ENCODE measurements at places on chromosomes 5 and 9.

DNA sequence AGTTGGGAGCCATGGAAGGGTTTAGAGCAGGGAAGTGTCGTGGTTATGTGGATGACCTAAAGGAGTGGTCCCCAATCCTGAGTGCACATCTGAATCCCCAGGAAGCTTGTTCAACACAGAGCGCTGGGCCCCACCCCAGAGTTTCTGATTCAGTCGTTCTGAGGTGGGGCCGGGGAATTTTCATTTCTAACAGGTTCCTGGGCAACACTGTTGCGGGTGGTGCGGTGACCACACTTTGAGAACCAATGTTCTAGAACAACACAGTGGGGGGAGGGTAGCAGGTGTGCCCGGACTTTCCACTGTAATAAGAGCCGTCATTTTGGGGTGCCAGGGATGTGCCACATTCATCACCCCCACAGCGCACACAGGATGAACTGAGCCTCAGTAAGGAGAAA lies 39.3 kb downstream of the DUSP1 start:
- DNase-seq = no peak

GRCh38 chr5:151492729-151493128 lies 45.3 kb downstream of the SLC36A1 start:
- no peak for DNase-seq

GRCh38 chr5:180395540-180396274 lies 42.6 kb upstream of the GFPT2 start:
- no peak for DNase-seq

GRCh38 chr9:18531136-18532065 lies 57.4 kb downstream of the ADAMTSL1 start:
- DNase-seq = no peak

- no peak for DNase-seq
Measured at GRCh38 chr9:93357649-93358048, 93.8 kb upstream of the FAM120A start.

- no peak for DNase-seq
Measured at GRCh38 chr5:84119252-84119651, 265.4 kb downstream of the EDIL3 start.

DNA sequence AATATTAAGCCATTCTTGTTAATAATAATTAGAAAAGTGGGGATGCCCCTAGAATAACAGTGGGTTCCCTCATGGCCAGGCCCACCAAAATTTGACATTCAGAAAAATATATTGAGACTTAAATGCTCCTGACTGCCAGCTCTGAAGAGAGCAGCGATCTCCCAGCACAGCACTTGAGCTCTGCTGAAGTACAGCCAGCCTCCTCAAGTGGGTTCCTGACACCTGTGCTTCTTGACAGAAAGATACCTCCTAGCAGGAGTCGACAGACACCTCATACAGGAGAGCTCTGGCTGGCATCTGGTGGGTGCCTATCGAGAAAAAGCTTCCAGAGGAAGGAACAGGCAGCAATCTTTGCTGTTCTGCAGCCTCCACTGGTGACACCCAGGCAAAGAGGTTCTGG lies 261.5 kb downstream of the DTWD2 start:
- DNase-seq = no peak

- DNase-seq = no peak
Measured at GRCh38 chr5:101393795-101394450, 490.8 kb upstream of the ST8SIA4 start.

DNA sequence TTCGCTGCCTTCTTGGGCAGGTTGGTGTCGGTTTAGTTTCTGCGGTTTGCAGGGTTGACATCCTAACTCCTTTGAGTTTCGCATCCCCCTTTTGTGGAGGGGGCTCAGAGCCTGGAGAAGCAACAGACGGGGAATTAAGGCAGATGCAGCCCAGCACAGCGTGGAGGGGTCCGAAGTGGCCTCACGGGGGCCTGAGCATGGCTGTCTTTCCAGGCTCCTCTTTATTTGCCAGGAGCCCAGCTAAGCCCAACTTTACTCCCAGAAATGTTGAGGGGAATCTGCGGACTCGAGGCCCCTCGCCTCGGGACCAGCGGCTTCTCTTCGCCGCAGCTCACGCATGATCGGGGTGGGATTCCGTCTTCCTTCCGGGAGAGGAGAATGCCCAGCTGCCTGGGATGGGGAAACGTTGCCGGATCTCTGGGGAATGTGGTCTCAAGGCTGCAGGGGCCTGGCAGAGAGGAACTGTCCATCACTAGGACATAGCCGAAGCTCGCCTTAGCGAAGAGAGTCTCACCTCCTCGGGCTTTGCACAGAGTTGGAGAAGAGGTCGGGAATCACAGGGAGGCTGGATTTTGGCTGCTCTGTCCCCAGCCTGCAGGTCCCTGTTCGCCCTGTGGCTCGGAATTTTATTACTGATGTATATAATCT lies 1.3 kb downstream of the RAI14 start:
- no peak for DNase-seq

DNA sequence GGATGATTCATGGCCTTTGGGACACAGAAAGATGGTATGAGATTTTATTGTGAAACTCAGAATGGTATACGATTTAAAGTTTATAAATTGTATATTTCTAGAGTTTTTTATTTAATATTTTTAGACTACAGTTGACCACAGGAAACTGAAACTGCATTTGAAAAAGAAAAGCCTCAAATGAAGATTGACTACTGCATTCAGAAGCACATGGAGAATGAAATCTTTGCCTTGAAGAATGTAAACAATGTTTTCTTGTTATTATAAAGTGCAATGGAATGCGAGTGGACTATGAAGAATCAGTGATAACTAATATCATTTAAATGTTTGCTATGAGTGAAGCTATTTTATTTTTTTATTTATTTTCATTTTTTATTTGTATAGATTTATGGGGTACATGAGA lies 169.1 kb upstream of the CDH18 start:
- DNase-seq = no peak

GRCh38 chr5:40376566-40376965 lies 303.1 kb upstream of the PTGER4 start:
- DNase-seq = no peak

DNA sequence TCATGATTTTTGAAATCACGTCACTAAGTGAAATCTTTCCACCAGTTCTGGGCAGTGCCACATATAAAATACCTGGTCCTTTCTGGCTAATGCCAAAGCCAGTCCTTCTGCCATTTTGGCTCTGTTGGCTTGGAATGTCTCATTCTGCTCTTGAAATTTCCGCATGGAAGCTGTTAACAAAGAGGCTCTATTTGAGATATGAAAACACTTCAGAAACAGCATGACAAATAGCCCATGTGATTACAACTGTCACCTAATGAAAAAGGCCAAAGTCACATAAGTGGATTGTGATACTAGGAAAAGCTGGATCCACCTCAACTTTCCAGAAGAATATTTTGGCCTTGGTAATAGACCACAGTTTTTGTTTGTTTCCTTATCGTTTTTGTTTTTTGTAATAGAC lies 12.8 kb downstream of the GOLGA1 start:
- no peak for DNase-seq

GRCh38 chr5:121967187-121967586 lies 5.4 kb downstream of the SRFBP1 start:
- no peak for DNase-seq

- DNase-seq = no peak
Measured at GRCh38 chr5:152593388-152593787, 188.3 kb upstream of the NMUR2 start.

DNA sequence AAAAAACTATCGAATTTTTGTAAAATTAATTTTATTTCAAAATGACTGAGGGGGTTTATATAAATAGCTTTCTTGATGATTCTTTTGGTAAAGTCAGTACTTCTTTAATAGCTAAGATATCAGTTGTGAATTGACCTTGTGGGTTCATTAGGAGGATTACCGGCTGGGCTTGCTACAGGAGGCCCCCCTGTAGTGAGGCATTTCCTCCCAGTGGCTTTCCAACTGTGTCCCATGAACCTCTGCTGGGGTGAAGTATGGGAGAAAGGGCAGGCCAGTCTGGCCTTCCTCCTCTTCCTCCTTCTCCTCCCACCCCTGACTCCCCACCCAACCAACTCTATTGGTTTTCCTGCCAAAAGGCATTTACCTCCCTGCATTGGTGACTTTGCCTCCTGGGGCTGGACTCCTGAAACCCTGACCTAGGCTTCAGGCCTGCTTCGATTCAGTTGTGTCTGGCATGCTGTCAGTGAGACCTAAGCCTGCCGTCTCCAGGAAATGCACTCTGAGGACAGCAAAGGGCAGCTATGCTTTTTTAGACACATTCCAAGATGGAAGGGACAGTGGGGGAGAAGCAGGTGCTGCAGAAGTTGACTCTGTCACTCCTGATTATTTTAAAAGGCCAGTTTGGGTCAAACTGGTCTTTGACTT lies 144.8 kb downstream of the HSPA4 start:
- DNase-seq = no peak

DNA sequence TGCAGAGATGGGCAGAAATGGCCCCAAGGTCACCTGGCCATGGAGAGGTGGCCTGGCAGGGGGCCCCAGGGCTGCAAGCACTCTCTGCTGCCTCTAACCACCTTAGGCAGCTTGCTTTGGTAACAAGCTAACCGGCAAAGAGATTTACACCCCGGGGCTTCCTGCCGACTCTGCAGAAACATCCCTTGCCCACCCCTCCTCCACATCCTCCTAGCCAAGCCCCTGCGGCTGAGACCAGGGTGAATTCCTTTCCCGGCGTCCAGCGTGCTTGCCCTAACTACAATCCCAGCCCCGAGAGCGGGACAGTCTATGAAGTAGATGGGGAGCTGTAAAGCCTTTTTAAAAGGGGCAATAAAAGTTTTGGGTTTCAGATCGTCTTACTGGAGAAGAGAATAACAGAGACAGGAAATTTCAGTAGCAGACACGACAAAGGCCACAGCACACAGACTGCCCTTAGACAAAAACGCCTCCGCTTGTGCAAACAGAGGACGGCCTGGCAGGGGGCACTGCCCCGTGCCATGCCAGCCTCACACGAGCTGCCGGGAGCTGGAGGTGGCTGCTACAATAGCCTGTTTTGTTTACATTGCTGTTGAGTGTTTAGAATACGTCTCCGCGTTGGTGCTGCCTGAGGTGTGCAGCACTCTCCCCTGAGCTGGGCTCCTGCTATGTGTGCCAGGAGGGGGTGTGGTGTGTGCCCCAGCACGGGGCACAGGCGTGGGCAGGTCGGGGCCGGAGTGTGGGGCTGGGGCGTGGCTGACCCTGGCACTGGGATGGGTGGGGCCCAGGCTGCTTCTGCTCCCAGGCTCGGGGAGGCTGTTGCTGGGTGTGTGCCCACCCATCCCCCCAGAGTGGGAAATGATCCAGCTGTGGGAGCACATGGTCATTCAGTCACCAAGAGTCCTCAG lies 15.3 kb downstream of the MYMK start:
- DNase-seq = no peak

GRCh38 chr9:133991964-133992779 lies at the start of gene VAV2:
TSS of gene VAV2 (minus strand) at chr9:133992324. CDS start at chr9:133992278, 46 bp downstream.
- peak; percentile 77 for DNase-seq

DNA sequence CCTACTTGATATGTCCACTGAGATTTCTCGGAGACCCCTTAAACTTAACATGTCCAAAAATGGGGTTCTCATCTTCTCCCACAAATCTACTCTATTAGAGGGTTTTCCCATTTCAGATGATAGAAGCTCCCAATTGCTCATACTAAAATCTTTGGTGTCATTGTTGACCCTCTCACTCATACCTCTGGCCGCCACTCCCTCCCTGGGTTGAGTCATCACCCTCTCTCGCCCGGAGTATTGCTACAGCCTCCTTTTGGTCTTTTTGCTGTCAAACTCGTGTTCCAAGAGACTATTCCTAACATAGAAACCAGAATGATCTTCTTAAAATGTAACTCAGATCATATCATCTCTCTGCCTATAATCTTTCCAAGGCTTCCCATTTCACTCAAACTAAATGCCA lies 91.0 kb upstream of the GNAQ start:
- DNase-seq = no peak

- DNase-seq = no peak
Measured at GRCh38 chr9:130260816-130261765, 4.5 kb upstream of the HMCN2 start.

- no peak for DNase-seq
Measured at GRCh38 chr9:110897943-110898342, 140.3 kb downstream of the LPAR1 start.

GRCh38 chr5:80078921-80079320 lies 43.8 kb downstream of the THBS4 start:
- no peak for DNase-seq

GRCh38 chr5:87906962-87907361 lies 361.7 kb downstream of the TMEM161B start:
- no peak for DNase-seq

DNA sequence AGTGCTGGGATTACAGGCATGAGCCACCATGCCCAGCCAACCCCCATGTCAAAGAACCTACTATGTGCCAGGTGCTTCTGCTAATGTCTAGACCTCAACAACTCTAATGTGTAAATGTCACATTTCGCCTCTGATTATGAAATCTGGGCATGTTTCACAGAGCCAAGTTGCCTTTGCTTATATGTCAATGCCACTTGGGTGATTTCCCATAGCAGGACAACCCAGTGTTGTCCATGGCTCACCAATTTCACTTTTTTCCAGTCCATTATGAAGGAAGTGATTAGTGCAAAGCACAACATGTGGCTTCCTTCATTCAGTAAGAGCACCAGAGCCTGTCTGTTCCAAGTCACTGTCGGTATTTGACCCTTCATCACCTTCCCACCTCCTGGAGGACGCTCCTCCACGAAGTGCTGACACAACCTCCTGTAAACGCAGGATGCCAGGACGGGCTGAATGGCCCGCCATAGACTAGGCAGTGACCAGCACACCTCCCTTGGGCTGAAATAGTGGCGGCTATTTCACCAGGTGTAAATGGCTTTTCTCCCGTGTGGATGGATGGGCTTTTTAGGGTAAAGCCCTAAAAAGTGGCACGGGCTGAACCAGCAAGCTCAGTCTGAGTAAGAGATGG lies 962 bp upstream of the PKN3 start:
- DNase-seq = no peak

DNA sequence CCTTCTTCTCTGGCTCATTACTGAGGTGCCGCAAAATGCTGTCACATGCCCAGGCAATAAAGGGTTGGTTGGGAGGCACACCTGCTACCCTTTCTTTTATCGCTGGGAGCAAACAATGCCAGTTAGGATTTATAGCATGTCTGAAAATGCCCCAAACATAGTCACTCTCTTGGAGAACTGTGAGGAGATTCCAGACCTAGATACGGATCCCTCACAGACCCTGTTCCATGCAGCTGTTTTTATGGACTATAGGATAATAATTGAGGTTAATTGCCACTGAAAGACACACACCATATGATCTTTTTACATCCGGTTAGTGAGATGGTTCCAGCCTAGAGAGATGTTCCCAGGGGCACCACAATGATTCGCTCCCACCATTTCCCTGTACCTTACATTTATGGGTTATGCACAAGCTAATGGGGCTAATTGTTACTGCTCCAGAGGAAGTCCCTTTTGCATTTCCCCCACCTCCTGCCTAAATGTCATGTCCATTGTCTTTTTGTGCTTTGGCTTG lies 318.1 kb downstream of the PIK3R1 start:
- no peak for DNase-seq

GRCh38 chr5:67300326-67300725 lies 103.7 kb upstream of the CD180 start:
- DNase-seq = no peak

All from activated effector memory CD4-positive, alpha-beta T cell treated with anti-CD3 and anti-CD28 coated beads, Interleukin-2, amount 50 U/mL, for 16 hours (primary cell).